ENCODE measurements at places on chromosomes 16 and 17.

GRCh38 chr16:48367441-48368049 lies 17.7 kb downstream of the SIAH1 start:
- no peak for DNase-seq

DNA sequence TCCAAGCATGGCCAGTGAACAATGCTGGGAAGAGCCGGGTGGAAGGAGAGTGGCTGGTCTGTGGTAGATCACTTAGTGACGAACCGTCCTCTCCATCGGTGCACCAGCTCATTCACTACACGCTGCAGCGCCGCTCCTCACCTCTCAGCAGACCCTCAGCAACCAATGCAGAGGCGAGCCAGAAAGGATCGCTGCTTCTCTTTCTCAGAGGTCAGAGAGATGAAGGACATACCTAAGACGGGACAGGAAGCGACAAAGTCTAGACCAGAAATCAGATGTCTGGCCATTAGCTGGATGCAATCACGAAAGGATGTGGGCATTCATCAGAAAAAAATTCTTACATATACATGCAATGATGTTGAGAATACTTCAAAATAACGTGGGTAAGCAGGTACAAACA lies 26.9 kb downstream of the NSMCE1 start:
- DNase-seq: no peak

- DNase-seq: no peak
These were observed 304.6 kb upstream of the CDH11 start for GRCh38 chr16:65426484-65426883.

GRCh38 chr16:49280105-49280741 lies 1.4 kb downstream of the CBLN1 start:
- DNase-seq: no peak

GRCh38 chr17:76051561-76051960 lies 20.8 kb downstream of the SRP68 start:
- DNase-seq: no peak

DNA sequence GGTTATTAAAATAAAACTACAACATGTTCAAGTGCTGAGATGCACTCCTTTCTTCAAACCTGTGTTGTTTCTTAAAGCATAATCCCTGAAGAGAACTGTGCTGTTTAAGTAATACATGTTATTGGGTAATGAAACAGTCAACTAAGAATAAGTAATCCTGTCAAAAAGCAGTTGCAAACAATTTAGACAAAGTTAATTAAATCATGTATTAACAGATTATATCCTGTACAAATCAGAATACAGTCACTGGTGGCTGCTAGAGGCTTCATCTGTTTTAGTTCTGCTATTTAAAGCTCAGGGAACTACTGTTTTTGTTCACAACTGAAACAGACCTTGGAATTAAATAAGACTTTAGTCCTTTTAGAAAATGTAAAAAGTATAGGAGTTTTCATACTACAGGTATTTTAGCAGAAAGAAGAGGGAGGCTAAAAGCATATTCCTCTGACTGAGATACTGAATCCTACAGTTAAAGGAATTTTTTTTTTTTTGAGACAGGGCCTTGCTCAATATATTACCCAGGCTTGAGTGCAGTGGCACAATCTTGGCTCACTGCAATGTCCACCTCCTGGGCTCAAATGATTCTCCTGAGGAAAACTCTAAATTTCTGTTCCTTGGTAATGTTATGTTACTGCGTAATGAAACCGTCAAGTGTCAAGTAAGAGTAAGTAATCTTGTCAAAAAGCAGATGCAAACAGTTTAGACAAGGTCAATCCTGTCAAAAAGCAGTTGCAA lies 27.3 kb upstream of the ITGA2B start:
- no peak for DNase-seq

GRCh38 chr17:75897160-75898019 lies 639 bp upstream of the TRIM65 start:
- no peak for DNase-seq

DNA sequence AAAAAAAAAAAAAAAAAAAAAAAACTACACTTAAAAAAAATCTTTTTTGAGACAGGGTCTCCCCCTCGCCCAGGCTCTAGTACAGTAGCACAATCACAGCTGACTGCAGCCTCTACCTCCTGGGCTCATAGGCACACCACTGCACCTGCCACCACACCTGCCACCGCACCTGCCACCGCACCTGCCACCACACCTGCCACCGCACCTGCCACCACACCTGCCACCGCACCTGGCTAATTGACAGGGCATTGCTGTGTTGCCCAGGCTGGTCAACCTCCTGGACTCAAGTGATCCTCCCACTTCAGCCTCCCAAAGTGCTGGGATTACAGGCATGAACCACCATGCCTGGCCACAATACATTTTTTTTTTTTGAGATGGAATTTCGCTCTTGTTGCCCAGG lies 17.6 kb upstream of the WDR45B start:
- DNase-seq: no peak

- no peak for DNase-seq
These were observed 178.6 kb downstream of the NTN1 start for GRCh38 chr17:9199571-9200551.

DNA sequence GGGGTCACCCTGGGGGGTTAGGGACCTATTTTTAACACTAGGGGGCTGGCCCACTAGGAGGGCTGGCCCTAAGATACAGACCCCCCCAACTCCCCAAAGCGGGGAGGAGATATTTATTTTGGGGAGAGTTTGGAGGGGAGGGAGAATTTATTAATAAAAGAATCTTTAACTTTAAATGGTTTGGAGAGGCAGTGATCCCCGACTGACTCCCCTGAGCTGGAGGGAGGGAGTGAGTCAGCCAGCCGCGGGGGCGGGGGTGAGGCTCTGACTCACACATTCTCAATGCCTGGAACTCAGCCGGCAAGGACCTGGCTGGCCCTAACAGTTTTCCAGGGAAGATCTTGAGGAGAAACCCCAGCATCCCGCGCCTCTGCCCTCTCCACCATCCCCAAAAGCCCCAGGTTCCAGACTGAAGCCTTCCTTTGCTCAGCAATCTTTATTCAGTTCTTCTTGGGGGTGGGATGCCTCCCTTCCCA lies 1.5 kb downstream of the HCFC1R1 start:
- peak; percentile 74 for DNase-seq

DNA sequence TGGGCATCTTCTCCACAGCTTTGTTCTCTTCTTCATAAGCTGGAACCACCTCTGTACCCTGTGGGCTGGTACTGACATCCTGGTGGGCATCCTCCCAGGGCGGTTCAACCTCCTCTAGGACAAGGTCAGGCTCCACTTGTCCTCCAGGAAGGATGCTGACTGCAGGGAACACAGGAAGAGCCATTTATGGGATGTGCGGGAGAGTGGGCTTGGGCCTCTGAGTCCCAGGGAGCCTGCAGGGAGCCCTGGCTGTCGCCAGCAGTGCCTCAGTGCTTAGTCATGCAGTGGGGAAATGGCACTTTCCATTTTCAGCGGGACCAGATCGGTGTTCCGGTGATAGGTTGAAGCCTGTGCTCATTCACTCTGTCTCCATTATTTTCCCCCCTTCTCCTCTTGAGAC lies 20.5 kb downstream of the CNGB1 start:
- no peak for DNase-seq

DNA sequence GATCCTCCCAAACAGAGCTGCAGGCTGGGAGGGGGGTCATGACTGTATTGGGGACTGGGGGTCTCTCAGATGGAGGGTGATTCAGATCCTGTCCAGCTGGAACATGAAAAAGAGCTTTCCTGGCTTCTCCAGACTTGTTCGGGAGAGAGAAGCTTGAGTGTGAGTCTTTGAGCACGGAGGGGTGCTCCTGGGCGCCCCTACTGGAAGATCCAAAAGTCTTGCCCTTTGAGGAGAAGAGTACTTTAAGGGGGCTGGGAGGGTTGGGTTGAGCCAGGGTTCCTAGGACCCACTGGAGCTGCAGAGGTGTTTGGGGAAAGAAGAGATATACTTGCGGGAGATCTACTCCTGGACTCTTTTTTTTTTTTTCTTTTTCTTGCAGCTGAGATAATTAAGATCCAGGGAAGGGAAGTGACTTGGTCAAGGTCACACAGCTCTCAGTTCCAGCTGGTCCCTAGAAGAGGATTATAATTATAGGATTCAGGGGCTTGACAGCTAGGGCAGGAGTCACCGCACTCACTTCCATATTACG lies 8.4 kb downstream of the RARA start:
- DNase-seq: no peak

DNA sequence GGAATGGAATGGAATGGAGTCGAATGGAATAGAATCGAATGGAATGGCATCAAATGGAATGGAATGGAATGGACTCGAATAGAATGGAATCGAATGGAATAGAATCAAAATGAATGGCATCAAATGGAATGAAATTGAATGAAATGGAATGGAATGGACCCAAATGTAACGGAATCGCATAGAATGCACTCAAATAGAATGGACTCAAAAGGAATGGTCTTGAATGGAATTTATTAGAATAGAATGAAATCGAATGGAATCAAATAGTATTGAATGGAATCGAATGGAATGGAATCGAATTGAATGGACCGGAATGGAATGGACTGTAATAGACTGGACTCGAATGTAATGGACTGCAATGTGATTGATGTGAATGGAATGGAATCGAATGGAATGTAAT lies 501.4 kb upstream of the WSB1 start:
- DNase-seq: peak; percentile 22

- no peak for DNase-seq
These were observed 116.3 kb upstream of the MAF start for GRCh38 chr16:79716645-79717332.

DNA sequence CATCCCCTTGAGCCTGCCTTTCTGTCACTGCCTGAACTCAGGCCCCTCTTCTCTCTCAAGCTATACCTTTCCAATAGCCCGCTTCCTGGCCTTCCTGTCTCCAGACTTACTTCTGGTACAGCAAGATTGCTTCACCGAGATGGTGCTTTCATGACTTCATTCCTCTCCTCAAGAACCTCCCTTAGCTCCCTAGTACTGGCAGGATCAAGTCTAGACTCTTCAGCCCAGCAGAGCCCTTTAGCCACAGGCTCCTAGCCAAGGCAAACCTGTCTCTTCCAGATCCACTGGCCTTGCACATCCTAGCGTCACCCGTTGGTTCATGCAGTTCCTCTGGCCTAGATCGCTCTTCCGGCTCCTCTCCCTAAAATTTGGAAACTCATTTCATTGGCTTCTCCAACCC lies 6.4 kb upstream of the ATP2A3 start:
- DNase-seq: no peak

GRCh38 chr17:17890773-17891759 lies 54.3 kb upstream of the SREBF1 start:
- DNase-seq: no peak

DNA sequence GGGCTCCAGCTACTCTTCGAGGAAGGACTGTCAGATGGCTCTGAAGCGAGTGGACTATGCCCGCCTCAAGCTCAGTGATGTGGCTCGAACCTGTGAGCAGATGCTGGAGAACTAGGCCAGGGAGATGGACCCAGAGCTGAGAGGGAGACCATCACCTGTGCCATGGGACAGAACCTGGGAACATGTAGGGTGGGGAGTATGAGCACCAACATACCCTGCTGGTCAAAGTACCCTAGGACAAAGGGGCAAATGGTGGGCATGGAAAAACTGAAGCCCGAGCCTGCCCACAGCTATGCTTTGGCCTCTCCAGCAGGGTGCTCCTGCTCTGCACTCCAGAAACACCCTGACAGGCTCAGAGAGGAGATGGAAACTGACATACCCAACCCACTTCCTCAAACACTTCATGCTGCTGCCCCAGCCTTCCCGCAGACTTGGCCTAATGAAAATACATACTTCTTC lies 1.9 kb downstream of the MED11 start:
- no peak for DNase-seq

DNA sequence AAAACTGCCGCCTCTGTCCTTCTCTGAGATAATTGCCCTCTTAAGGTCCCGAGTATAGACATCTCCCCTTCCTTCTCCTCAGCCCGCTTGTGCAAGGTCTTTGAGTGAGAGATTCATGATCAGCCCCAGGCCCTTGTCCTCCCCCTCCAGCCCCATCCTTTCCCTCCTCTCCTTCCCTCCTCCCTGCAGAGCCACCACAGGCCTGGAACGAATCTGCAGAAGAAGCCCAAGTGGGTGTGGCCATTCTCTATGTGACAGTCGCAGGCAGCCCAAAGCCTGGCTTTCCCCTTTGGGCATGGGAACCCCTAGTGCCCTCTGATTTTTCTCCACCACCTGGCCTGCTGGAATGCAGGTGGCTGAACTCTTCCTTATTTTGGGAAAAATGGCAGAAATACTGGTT lies 7.2 kb upstream of the NDRG4 start:
- DNase-seq: no peak

DNA sequence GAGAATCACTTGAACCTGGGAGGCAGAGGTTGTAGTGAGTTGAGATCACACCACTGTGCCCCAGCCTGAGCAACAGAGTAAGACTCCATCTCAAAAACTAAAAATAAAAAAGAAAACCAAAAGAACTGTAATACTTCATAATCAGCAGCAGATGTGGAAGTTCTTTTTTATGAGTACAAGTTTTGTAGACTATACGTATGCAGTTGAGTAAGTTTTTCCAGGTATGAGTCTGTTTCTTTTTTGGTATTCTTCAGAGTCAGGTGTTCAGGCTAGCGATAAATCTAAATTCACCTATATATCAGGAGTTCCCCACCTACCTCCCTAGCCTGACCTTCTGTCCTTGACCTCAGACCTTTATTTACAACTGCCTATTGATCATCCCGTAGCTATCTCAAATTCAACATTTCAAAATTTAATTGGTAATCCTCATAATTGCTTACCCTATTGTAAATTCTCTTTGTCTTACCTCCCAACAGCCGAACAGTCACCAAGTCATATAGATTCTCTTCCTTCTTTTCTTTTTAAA lies 10.7 kb downstream of the DCTN5 start:
- no peak for DNase-seq

GRCh38 chr17:58403311-58403710 lies 14.0 kb downstream of the RNF43 start:
- DNase-seq: no peak

DNA sequence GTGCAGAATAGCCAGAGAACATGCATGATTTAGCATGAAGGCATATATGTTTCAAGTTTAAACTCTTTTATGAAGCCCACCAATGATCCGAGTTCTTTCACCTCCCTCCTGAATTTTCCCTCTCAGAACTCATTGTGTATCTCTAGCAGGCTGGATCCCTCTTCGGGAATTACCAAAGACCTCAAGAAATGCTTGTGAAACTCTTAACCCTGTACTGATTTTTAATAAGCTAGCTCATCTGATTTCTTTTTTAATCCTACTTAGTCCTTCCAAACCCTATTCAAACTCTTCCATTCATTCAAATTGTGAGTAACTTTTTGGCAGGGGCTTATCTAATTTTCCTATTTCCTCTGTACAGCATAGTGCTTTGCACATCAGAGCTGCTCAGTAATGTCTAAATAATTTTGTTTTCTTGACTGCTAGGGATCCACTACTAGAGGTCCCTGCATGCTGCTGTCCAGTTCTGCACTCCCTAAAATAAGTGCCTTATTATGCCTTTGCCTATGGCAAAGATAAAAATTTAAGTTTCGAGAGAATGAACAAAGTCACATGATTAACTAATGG lies 723.8 kb downstream of the CDH11 start:
- DNase-seq: no peak

- DNase-seq: no peak
These were observed 5.6 kb downstream of the DUS1L start for GRCh38 chr17:82060001-82060380.

- peak; percentile 6 for DNase-seq
These were observed 35.8 kb upstream of the BCAS3 start for GRCh38 chr17:60641810-60642220.

GRCh38 chr16:969508-970385 lies 1.0 kb downstream of the LMF1 start:
- no peak for DNase-seq

GRCh38 chr17:78013683-78014467 lies 55.4 kb downstream of the TNRC6C start:
- DNase-seq: no peak
